ENCODE measurements at places on chromosomes 13 and 19.
A peak's percentile ranks its signal among the peaks of the same experiment; 100 is the strongest.

DNA sequence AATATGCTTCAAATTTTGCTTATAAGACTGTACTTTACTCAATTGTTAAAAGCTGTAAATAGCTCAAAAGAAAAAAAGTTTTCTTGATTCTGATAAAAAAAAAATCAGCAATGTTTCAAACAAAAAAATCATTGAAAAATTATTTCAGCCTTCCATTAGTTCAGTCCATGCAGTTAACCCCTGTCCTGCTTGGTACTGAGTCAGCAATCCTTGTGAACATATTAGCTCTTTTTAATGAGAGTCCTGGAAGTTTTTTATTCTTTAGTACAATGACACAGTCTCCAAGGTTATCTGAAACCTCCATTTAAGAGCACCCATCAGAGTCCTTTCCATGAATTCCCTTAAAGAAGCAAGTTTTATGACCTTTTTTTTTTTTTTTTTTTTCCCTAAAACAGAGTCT lies 21.4 kb upstream of the KBTBD6 start:
- no peak for DNase-seq

DNA sequence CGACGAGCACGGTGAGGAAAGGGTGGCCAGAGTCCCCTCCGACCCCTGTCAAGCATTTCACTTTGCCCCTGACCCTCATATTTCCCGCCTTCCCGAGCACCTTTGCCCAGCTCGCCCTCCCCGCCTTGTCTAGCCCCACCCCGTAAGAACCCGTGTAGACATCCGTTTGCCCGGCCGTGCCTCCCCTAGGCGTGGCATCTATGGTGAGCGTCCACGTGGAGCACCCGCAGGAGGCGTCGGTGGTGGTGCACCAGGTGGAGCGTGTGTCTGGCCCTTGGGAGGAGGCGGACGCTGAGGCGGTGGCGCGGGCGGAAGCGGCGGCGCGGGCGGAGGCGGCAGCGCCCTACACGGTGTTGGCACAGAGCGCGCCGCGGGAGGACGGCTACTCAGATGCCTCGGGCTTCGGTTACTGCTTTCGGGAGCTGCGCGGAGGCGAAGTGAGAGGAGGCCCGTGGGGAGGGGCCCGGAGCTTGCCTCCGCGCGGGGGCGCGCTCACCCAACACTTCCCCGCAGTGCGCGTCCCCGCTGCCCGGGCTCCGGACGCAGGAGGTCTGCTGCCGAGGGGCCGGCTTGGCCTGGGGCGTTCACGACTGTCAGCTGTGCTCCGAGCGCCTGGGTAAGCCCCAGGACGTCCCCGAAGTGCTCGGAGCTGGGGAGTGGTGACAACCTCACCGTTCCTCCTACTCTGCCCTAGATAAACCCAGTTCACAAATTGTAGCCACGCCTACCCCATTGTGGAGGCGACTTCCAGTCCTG lies 4.2 kb downstream of the LTBP4 start:
- no peak for DNase-seq

- peak; percentile 87 for DNase-seq
These were observed 112.9 kb downstream of the IRS2 start for GRCh38 chr13:109673477-109673876.

- DNase-seq = no peak
These were observed 46.0 kb downstream of the PDCD5 start for GRCh38 chr19:32626969-32627368.

DNA sequence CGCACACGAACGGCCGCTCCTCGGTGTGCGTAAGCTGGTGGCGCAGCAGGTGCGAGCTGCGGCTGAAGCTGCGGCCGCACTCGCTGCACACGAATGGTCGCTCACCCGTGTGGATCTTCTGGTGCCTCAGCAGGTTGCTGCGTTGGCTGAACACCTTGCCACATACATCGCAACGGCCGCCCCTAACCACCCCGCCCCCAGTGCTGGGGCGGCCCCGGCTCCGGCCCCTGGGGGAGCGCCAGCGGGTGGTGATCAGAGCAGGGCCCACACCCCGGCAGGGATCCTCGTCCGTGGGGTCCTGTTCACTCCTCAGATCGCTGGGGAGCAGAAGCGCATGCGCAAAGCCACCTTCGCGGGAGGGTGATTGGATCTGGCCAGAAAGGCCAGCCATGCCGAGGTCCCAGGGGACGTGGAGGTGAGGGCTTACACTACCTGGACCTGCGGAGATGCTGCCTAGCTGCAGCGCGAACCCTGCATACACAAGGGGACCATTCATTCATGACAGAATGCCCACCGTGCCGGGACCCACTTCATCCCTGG lies 4.7 kb upstream of the UBE2M start:
- DNase-seq = no peak

DNA sequence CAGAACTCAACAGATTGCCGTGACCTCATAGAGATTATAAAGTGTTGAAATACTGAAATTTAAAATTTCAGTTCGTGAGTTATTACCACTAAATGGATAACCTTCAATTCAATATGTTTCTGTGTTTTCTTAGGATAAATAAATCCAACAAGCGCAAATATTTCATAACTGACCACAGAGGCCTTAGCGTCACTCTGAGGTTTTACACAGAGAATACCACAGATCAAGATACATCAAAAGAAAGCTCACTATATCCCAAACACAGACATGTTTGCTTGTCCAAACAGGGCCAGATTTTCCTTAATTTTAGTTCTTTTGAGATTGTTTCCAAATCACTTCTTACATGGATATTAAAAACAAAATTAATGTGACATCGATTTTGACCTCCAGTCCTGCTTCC lies 235.8 kb downstream of the EFNB2 start:
- no peak for DNase-seq

- no peak for DNase-seq
These were observed 10.4 kb downstream of the KL start for GRCh38 chr13:33026489-33027152.

- DNase-seq = no peak
These were observed 13.5 kb downstream of the PLAUR start for GRCh38 chr19:43656436-43656835.

GRCh38 chr13:105282406-105283285 lies 1252.8 kb downstream of the EFNB2 start:
- no peak for DNase-seq

DNA sequence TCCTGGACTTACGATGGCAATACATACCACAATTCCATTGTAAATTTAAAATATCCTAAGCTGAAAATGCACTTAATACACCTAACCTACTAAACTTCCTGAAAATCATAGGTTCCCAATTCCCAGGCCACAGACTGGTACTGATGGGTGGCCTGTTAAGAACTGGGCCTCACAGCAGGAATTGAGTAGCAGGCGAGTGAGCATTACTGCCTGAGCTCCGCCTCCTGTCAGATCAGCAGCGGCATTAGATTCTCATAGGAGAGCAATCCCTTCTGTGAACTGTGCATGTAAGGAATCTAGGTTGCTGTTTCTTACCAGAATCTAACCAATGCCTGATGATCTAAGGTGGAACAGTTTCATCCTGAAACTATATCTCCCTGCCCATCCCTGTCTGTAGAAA lies 1670.2 kb upstream of the PCDH20 start:
- DNase-seq = no peak

GRCh38 chr19:11091703-11092153 lies 2.5 kb downstream of the LDLR start:
- no peak for DNase-seq

DNA sequence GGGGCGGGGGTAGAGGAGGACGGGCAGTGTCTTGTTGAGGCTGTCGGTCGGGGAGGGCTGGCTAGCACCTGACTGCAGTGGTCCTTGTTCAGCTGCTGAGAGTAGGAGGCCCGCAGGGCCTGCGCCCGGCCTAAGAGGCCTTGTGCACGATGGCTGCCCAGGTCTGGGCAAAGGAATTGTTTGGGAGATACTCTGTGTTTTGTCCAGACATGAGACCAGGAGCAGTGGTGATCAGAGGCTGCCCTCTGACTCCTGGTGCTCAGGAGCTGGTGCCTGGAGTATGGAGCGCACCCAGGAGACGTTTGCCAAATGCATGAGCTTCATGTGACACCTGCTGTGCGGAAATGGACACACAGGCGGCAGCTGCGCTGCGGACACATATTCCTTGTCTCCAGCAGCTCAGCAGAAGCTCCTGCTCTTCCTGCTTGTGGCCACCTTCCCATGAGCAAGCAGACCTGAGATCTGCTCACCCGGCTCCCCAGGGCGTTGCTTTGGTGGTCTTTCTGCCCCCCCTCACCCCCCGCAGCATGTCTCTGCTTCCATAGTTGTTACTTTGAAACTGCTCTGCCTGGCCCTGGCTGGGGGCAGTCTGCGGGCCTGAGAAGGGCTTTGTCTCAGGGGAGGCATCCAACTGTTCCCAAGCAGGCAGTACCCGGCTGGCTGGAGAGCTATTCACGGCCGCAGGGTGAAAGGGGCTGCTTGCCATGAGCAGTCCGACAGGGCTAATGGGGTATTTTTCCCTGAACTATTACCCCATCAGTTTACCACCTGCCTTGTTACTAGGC lies 163.9 kb downstream of the TEX29 start:
- DNase-seq = no peak

GRCh38 chr13:50268500-50268899 lies 253.3 kb downstream of the KCNRG start:
- no peak for DNase-seq

GRCh38 chr13:24033527-24034302 lies 126.8 kb upstream of the SPATA13 start:
- no peak for DNase-seq

DNA sequence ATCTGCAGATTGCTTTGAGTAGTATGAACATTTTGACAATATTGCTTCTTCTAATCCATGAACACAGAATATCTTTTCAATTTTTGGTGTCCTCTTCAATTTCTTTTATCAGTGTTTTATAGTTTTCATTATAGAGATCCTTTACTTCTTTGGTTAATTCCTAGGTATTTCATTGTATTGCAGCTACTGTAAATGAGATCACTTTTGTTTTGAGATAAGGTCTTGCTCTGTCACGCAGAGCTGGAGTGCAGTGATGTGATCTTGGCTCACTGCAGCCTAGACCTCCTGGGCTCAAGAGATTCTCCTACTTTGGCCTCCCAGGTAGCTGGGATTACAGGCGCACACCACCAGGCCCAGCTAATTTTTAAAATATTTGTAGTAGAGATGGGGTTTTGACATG lies 9.8 kb downstream of the CYP2A7 start:
- DNase-seq = no peak

GRCh38 chr13:44106266-44107152 lies 226.8 kb downstream of the LACC1 start:
- no peak for DNase-seq

DNA sequence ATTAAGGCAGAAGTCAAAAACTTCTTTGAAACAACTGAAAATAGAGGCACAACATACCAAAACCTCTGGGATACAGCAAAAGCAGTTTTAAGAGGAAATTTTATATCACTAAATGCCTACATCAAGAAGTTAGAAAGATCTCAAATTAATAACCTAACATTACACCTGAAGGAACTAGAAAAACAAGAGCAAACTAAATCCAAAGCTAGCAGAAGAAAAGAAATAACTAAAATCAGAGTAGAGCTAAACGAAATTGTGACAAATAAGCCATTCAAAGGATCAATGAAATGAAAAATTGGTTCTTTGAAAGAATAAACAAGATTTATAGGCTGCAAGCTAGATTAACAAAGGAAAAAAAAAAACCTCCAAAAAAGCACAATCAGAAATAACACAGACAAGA lies 2.5 kb upstream of the GPR42 start:
- DNase-seq = no peak

GRCh38 chr13:47904241-47904640 lies 96.8 kb downstream of the SUCLA2 start:
- DNase-seq = no peak

DNA sequence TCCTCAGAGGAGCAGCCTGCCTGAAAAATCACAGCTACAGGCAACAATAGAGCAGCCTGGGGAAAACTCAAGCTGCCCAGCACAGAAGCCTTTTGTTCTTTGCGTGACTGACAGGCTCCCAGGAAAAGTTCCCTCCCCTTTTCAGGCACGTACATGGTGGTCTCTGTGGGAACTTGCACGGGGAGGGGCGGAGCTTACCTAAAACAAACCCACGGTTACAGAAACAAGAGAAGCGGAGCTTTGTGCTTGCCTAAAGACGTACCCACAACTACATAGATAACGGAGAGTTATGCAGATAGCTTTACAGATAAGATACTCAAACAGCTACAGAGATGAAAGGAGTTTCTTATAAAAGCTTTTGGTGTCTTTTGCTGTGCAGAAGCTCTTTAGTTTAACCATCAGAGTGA lies 11.4 kb downstream of the ETFB start:
- no peak for DNase-seq

GRCh38 chr13:42007844-42008243 lies 40.6 kb upstream of the DGKH start:
- no peak for DNase-seq

- peak; percentile 45 for DNase-seq
These were observed 3.6 kb downstream of the LGALS7 start for GRCh38 chr19:38769635-38770211.

DNA sequence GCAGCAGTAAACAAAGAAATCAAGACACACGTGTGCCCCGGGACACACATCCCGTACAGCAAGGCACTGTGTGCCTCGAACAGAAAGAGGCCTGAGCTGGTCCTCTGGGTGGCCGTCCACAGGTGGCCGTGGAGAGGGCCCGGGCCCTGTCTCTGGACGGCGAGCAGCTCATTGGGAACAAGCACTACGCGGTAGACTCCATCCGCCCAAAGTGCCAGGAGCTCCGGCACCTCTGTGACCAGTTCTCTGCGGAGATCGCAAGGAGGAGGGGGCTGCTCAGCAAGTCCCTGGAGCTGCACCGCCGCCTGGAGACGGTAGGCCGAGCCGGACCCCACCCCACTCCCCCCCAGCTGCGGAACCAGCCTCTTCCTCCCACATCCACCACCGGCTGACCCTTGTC lies 30.7 kb upstream of the F7 start:
- DNase-seq = no peak

- no peak for DNase-seq
These were observed 248.4 kb downstream of the RFC3 start for GRCh38 chr13:34066344-34066743.
